ENCODE measurements at places on chromosomes 1 and 21. TPM values are rescaled to one million over a fixed set of nuclear protein-coding genes. Genes with fewer than 3 reads are reported as not detected.

PSMB4 gene
- total RNA-seq = 186 TPM

KLHDC9 gene
- total RNA-seq = 9.1 TPM

DNA sequence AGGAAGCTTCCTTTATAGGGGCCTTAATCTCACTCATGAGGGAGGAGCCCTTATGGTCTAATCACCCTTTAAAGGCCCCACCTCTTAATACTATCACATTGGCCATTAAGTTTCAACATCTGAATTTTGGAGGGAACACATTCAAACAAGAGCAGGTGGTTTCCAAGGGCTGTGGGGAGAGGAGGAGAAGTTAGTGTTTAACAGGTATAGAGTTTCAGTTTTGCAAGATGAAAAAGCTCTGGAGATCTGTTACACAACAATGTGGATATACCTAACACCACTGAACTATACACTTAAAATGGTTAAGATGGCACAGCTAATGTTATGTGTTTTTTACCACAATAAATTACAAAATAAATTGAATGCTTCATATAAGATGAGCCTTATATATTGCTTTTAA lies 113.4 kb upstream of the DNAH14 start:
- DNase-seq = no peak

DNA sequence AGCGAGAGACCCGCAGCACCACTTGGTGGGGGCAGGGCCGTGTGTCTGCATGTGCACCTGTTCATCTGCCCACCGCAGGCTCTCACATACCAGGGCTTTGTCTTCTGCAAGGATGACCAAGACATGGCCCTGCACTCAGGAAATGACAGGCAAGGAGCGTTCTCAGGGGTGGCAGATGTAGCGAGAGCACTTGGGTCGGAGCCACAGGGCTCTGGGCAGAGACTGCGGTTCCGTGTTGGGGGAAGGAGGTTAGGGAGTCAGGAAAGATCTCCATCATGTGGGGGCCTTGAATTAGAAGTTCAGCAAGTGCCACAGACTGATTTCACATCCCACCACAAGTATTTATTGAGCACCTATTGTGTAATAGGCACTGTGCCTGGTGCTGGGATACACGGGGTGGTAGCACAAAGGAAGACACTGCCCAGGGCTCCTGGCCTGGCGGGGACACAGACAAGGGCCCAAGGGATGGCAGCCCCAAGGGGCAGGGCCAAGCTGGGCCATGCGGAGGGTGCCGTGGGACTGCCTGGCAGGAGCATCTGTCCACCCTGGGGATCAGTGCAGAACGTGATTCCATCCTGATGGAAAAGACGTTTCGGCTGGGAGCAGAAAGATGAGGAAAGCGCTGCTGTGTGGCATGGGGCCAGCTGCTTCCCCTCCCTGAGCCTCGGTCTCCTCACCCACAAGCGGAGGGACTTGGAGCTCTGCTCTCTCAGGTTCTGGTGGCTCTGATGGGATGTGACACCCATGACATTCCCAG lies 11.4 kb upstream of the SPSB1 start:
- DNase-seq = no peak

DNA sequence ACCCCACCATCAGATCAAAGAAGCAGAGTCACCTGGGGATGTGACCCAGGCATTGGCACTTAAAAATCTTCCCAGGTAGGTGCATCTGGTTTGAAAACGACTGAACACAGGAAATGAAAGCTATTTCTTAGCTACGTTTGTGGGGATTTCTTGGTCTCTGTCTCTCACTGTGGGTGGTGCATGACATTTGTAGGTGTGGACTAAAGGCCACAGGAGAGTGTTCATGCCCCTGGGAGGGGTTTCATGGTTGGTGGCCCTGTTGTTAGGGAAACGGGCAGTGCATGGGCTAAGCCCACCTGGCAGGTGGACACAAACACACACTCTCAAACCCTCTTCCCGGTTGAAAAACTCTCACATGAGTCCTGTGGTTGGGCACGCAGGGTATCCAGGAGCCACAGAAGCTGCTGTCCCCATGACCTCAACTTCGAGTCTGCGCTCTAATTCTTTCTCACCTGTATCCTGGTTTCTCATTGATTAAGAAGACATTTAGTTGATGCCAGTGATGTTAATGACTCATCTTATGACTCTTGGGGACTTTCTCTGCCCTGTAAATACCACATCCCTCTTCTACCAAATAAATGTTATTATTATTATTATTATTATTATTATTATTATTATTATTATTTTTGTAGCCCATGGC lies 119.4 kb downstream of the MRPS6 start:
- DNase-seq = no peak

GRCh38 chr1:225859151-225859550 lies 23.0 kb downstream of the TMEM63A start:
- DNase-seq = no peak

TDRD10 gene
- 2.6 TPM for total RNA-seq

SPRR1B gene
- not detected for total RNA-seq

Measured in left ventricle myocardium inferior (tissue), 1 donor.